ENCODE measurements at places on chromosomes 16 and 17.

- no peak for DNase-seq
Measured at GRCh38 chr17:14289162-14289561, 11.7 kb upstream of the HS3ST3B1 start.

- DNase-seq: no peak
Measured at GRCh38 chr16:9039210-9039609, 52.2 kb upstream of the HAPSTR1 start.

DNA sequence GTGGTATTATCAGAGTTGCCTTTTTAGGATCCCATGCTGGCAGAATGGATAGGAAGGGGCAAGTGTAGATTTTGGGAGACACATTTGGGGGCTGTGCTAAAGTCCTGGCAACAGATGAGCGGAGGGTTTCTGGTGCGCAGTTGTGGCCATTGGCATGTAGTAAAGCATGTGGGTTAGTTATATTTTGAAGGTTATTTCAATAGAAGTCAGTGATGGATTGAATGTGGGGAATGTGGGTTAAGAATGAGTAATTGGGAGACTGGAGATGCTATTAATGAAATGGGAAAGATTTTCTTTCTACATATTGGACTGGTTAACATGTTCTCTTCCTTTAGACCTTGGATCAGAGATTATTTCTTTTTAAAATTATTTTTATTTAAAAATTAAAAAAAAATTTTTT, 10.0 kb downstream of the DUS2 start:
- no peak for DNase-seq

DNA sequence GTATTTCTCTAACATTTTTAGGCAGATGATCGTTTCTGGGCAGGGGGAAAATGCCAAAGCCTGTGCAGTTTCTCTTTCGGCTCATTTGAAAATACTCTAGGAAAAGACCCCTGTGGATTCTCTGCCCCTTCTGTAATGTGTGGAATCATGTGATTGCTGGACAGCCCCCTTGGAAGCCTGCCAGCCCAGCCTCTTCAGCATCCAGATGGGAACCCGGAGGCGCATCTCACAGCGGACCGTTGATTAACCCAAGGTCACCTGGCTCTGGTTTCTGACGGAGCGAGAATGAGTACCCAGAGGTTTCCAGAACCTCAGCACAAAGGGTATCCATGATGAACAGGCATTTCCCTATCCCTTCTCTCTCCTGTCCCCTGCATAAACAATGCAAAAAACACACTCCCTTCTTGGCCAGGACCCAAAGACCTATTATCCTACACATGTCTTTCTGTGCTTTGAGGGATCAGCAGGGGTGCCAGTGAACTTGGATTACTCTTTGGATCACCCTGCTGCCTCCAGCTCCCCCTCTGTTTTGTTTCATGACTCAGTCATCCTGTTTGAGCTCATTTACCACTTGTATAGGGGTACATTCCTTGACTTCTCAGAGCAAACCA, 957.1 kb upstream of the RBFOX1 start:
- no peak for DNase-seq

DNA sequence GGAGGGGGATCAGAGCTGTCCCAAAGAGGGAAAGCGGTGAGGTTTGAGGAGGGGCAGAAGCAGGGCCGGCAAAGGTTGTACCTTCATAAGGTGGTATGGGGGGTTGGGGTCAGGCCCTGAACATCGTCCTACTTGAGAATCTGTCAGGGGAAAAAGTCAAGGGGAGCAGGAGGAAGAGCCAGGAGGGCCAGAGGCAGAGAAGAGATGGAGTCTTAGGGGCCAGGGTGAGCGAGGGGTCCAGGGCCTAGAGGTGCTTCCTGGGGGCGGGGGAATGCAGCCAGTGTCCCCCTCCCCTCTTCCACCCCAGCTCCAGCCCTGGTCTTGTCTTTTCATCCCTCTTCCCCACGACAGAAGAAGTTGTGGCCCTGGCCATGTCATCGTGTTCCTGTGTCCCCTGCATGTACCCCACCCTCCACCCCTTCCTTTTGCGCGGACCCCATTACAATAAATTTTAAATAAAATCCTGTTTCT, 1.3 kb upstream of the PRRT2 start:
- no peak for DNase-seq

DNA sequence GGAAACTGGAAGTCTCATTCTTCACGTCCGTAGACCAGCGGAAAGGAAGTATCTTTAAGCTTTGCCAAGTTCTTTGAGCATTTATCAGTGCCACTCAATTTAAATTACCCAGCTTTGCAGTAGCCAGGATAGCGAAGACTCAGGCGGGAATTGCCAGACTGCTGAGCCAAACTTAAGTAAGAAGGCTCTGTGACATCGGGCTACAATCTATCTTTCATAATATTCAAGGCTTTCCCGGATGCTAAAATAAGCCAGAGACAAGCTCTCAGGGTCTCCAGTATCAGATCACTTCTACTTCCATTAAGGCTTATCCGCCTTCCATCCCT, 436 bp upstream of the BRIP1 start:
- no peak for DNase-seq

DNA sequence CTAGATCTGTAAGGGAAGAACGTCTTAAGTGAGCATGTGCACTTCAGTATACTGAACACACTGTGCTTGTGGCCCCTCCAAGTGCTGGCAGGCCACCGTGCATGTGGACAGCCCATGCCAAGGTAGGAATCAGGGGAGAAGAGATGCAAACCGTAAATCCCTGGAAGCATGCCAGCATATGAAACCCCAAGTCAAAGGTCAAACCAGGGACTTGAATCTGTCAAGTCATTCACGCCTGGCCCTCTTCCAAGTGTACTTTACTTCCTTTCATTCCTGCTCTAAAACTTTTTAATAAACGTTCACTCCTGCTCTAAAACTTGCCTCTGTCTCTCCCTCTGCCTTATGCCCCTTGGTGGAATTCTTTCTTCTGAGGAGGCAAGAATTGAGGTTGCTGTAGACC, 2.8 kb upstream of the ATXN2L start:
- DNase-seq: no peak

- DNase-seq: no peak
Measured at GRCh38 chr16:81349608-81350305, 35.0 kb downstream of the GAN start.

Data from activated CD4-positive, alpha-beta T cell treated with anti-CD3 and anti-CD28 coated beads for 48 hours (primary cell).